ENCODE measurements at places on chromosomes 16 and 17.

- DNase-seq: no peak
Measured at GRCh38 chr16:22359679-22360078, 14.7 kb downstream of the CDR2 start.

GRCh38 chr17:77472468-77473310 is 331.9 kb downstream of the SEC14L1 start:
- DNase-seq: no peak

- no peak for DNase-seq
Measured at GRCh38 chr16:56518425-56518824, 1.4 kb downstream of the BBS2 start.

DNA sequence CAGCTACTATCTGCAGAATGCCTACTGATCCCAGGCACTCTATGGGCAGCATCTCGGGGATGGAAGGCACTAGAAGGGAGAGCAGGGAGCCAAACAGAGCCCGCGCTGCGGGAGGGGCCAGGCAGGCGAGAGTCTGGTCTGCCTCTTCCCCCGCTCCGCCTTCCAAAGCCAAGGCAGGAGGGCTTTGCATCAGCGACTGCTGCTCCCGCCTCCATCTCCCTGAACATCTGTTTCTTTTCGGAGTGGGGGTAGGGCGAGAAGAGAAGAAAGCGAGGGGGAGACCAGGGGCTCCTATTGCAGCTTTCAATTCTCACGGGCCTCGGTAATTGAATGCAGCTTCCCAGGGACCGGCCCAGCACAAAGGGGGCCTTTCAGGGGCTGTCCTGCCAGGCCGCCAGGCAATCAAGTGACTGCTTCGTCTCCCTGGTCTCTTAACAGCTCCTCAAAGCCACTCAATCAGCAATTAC is 31.4 kb upstream of the CDC42EP4 start:
- peak; percentile 92 for DNase-seq

GRCh38 chr17:39224778-39225307 is 902 bp downstream of the STAC2 start:
- DNase-seq: no peak

Measured in right hindlimb (tissue), 1 donor.